ENCODE measurements at places on chromosomes 7 and 10.

GRCh38 chr10:96124230-96125141 is 5.6 kb upstream of the ZNF518A start:
- DNase-seq: no peak

GRCh38 chr7:112431803-112432202 is 18.5 kb upstream of the IFRD1 start:
- no peak for DNase-seq

- no peak for DNase-seq
These were observed 91.3 kb downstream of the KIAA1549 start for GRCh38 chr7:138889582-138890498.

DNA sequence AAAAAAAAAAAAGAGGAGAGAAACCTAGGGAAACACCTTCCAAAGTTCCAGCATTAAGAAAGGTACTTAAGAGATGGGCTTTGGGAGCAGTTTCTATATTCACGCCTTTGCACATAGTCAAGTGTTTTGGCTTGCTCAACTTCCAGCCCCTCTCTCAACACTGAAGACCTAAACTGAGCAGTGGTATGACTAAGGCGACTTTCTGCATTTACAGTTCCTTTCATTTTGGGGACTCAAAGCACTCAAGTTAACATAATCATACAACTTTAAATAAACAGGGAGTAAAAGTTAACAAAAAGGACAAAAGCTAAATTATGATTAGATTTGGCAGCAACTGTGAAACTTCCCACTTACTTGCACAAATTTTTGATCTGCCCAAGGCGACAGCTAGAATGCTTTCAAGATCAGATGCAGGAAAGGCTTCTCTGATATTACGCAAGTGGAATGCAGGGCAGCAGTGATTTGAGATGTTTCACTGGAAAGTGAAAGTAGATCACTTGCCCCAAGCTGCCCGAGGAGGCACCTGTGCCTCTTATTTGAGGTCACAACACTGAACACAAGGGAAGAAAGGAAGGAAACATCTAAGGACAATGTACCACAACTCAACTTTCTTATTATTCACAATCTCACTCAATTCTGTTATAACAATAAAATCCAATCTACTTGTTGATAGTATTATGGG is 199.5 kb downstream of the SKAP2 start:
- DNase-seq: peak; percentile 50

DNA sequence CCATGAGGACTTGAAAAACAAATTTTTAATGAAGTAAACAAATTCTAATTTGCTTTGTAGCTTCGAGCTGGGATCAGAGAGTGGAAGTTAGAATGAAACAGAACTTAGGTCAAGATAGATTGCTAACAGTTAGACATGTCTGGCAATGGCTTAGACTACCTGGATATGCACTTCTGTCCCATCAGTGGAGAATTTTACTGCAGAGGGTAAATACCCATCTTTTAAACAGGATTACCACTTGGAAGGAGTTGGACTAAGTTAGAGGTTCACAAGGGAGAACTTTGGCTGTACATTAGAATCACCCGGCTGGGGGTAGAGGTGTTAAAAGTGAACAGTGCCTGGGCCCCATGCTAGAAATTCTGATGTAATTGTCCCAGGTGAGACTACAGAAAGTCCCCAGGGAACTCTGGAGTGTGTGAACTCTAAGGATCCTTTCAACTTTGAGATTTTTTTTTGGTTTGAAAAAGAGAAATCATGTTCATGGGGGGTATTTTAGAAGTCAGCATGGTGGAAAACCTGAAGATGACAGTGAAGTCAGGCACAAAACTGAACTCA is 35.5 kb downstream of the ENTPD1 start:
- no peak for DNase-seq

- DNase-seq: no peak
These were observed 24.1 kb upstream of the ZNRF2 start for GRCh38 chr7:30260246-30260768.

- no peak for DNase-seq
These were observed 103.8 kb downstream of the BUB3 start for GRCh38 chr10:123257904-123258456.

DNA sequence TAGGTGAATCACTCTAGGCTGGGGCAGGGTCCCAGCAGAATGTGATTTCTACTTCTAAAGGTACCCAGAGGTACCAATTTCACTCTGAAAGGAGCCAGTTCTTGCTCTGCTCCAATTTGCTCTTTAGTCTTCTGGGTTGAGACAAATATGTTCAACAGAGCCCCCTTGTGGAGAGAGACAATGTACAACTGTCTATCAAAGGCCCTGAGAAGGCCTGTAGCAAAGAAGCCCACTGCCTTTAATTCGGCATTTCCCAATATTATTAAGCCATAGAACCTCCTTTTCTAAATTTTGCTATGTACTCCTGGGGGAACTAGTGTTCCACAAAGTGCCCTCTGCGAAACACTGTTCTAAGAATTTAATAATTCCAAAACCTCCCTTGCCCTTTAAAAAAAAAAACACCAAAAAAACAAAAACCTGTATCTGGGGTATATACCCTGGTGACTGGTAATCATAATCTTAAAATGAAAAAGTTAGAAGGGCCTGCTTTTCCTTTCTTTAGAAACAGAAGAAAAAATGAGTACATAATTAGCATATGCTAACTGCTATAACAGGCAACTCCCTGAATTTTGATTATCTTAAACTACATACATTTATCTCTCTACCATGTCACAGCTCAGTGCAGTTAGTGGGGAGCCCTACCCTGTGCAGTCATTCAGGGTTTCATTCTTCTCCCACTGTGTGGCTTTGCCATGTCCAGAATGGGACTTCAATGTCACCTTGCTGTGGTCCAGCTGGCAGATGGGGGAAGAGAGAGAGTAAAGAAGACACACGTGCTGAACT is 160.9 kb upstream of the BMPER start:
- no peak for DNase-seq

DNA sequence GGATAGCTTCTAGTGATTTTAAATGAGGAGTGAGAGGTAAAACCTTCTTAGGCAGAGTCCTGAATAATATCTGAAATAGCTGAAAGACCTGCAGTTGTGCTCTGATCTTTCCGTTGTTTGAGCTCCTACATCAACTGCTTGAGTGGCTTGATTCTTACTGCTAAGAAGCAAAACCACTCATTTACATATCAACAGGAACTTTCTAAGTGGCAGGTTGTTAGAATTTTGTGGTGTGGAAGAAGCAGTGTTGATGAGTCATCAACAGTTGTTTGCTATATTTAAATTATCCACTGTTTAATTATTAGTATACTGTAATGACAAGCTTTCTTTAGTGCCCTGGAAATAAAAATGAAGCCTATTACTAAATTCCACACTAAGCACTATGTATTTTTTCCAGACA is 689.5 kb downstream of the DNAJB9 start:
- DNase-seq: no peak

DNA sequence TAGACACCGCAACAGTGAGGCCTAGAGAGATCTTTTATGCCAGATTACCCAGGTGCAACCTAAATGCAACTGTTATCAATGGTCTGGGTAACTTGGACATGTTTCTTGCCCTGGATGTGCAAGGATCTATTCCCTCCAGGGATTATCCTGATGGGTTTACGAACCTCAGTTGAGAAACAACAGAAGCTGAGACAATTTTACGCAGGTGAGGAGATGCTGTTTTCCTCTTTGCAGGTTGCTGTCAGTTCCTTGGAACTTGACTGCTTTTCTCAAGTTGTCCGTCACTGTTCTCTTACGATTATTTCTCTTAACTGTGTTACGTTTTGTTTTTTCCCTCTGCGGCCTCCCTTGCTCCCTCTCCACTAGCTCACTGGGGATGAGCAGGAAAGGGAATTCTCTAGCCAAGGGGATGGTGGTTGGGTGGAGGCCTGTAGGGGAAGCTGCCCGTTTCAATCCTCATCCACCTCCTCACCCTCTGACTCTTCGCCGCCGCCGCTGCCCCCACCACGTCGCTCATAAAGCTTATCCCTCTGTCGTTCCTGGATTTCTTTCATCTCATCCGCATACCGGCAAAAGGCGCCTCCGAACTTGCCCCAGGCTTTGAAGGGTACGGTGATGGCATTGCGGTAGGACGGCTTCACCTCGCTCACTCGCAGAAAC is 1.2 kb downstream of the PURB start:
- no peak for DNase-seq

DNA sequence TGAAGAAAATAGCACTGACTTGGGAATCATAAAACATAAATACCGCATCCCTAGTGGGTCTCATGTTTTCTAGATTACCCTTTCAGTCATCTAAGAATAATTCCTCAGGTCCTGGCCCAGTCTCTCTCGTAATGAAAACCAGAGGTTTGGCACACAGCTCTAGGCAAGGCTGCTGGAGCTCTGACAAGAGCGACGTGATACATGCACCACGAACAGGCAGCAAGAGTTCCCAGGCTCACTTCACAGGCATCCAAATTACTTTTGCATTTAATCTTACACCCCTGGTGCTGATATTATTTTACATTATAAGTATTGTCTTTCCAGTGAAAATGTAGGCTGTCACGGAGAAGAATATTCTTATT is 105.2 kb downstream of the THSD7A start:
- DNase-seq: no peak

GRCh38 chr7:991729-992656 is 9.0 kb downstream of the CYP2W1 start:
- no peak for DNase-seq

- DNase-seq: no peak
These were observed 28.5 kb upstream of the COL1A2 start for GRCh38 chr7:94366163-94366562.

DNA sequence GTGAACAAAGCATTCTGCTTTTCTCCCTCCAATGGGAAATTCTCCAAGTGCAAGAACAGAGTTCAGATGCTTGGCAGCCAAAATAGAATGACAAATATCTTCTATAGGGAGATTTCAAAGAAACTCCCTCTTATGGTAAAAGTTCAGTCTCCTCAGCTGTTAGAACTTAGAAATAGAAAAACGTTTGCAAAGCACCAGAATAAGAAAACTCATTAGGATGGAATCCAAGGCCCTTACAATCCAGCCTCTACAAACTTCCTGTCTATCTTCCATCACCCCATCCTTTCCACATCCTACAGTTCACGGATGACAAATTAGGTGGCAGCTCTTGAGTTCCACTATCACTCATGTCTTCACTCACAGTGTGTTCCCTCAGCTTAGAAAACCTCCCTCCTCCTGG is 25.7 kb downstream of the FAM13C start:
- DNase-seq: no peak

- DNase-seq: no peak
These were observed 6.9 kb downstream of the C10orf105 start for GRCh38 chr10:71712572-71713134.

- DNase-seq: no peak
These were observed 59.9 kb upstream of the GLCCI1 start for GRCh38 chr7:7908622-7909145.

DNA sequence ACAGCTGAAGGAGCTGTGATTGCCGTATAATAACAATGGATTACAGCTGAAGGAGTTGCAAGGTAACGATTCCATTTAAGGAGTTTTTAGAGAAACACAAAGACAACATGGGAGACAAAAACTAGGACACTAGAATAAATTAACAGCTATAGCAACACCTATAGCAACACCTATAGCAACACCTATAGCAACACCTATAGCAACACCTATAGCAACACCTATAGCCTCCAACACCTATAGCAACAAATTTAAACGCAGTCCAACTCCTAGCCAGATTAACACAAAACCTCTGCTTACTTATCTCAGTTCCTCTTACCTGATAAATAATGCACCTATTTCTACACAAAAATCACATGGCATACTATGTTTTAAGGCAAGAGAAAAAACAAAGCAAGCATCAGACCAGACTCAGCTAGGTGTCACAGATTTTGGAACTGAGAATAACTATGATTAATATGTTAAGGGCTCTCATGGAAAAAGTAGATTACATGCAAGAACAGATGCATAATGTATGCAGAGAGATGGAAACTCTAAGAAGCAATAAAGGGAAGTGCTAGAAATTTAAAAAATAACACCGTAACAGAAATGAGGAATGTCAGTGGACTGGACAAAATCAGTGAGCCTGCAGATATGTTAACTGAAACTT is 55.7 kb upstream of the SRPK2 start:
- no peak for DNase-seq

- no peak for DNase-seq
These were observed 10.4 kb downstream of the SYPL1 start for GRCh38 chr7:106101726-106102125.

DNA sequence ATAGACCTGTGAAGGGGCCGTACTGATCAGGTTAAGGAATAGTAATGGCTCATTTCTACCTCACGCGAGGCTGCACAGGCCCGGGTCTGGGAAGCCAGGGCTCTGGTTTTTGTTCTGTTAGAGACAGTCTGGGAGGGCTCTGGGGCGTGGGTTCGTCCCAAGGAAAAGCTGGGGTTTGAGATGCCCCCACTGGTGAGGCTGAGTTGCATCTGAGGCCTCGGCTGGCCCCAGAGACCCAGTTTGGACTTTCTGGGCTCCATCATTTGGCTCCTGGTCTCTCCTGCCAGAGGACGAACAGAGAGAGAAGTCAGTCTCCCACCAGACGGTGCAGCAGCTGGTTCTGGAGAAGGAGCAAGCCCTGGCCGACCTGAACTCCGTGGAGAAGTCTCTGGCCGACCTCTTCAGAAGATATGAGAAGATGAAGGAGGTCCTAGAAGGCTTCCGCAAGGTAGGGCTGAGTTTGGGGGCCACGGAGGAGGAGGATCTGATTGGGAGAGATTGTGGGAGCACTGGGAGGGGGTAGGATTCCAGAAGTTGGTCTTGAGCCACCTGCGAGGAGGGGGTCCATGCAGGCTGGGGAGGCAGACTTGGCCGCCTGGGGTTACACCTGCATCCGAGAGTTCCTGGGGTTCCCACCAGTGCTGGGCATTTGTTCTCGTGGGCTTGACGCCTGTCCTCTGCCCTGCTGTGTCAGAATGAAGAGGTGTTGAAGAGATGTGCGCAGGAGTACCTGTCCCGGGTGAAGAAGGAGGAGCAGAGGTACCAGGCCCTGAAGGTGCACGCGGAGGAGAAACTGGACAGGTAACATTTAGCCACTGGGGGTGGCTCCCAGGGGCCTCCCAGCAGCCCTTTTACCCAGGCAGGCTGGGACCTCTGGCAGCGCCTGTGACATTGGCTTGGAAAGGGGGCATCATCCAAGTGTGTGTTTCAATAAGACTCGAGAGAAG is 22.5 kb upstream of the BTBD16 start:
- DNase-seq: no peak

- no peak for DNase-seq
These were observed 2.6 kb upstream of the PIK3CG start for GRCh38 chr7:106862317-106863089.

DNA sequence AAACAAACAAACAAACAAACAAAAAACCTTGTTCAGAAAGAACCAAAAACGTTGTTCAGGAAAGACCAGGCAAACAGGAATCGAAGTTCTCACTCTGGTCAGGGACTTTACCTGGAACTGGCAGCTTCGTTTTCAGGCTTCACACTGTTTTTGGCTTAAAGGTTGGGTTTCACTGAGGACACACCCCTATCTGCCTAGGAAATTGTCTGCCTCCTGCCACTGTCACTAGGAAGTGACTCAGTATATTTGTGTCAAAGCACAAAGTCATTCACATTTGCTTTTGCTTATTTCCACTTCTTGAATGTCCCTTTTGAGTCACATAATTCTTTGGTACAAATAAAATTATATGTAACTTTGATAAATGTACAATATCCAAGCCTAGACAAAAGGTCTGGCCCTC is 37.9 kb downstream of the PNLIPRP3 start:
- DNase-seq: no peak
